ENCODE measurements at places on chromosomes 5 and 9.

- DNase-seq = peak; percentile 75
Measured at GRCh38 chr9:100426530-100427365, at the start of gene MSANTD3. Gene MSANTD3, plus strand, starts transcription at chr9:100427143. Its CDS starts 14,796 bp downstream, at chr9:100441939.

- no peak for DNase-seq
Measured at GRCh38 chr5:133275631-133276030, 223.8 kb downstream of the HSPA4 start.

GRCh38 chr5:159050316-159051143, 49.2 kb downstream of the EBF1 start:
- peak; percentile 89 for DNase-seq

- no peak for DNase-seq
Measured at GRCh38 chr5:43891112-43891511, 288.1 kb downstream of the NNT start.

- peak; percentile 52 for DNase-seq
Measured at GRCh38 chr5:78698191-78698791, 49.7 kb upstream of the LHFPL2 start.

GRCh38 chr9:74953235-74953751, 581 bp upstream of the C9orf40 start:
- DNase-seq = peak; percentile 67

- DNase-seq = no peak
Measured at GRCh38 chr5:82561797-82562196, 283.6 kb upstream of the RPS23 start.

DNA sequence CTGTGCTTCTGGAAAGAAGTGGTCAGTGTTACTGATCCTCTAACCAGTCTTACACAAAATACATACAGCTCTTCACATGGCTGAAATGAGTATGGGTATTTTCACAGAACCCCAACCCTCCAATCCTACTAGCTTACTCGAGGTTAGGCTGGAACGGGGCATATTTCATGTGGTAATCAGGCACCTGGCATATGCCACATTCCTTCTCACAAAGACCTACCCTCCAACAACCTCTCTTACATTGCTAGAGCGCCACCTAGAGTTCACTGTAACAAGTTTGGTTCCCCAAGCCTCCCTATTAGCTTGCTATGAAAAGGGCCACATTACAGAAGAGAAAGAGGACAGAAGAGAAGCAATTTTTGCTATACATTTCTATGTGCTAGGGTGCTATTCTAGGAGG, 597.3 kb downstream of the PRELID2 start:
- DNase-seq = peak; percentile 6

DNA sequence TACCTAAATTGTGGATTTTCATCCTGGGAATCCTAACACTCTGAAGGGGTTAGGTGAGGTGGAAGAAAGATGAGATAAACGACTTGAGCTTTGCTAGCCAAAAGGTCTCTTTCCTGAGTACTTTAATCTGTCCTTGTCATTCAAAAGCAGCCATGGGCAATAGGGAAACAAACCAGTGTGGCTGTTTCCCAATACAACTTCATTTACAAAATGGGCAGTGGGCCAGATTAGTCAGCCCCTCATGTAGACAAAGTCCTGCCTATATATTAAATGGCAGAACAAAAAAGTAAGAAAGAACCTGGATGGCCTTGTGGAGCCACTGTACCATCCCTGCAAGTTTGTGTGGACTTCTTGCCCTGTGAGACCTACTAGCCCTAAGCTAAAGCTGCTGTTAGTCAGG, 51.0 kb upstream of the NFIL3 start:
- peak; percentile 27 for DNase-seq

GRCh38 chr5:73793911-73794310, 167.9 kb downstream of the ARHGEF28 start:
- no peak for DNase-seq

- peak; percentile 5 for DNase-seq
Measured at GRCh38 chr5:52007230-52007858, 624.1 kb downstream of the ISL1 start.

- DNase-seq = no peak
Measured at GRCh38 chr9:17750269-17750668, 171.4 kb downstream of the SH3GL2 start.

GRCh38 chr5:91306497-91306896, 76.6 kb downstream of the ARRDC3 start:
- DNase-seq = no peak

GRCh38 chr5:57839025-57839424, 356.4 kb upstream of the ACTBL2 start:
- no peak for DNase-seq

DNA sequence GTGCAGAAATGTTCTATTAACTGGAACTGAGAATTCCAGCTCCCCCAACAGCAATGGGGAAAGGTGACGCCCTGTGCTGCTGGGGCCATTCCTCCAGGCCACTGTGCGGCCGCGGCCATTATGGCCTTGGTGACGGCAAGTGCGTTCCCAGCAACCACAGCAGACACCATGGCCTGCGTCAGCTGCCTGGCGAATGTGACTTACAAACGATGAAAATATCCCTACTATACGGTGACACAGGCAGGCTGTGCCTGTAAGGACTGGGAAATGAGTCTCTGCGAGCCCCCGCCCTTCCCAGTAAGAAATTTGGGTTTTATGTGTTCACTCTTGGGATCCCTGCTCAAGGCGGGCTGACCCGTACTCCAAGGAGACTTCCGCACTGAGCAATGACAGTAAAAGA, 20.6 kb downstream of the CLPTM1L start:
- DNase-seq = no peak

DNA sequence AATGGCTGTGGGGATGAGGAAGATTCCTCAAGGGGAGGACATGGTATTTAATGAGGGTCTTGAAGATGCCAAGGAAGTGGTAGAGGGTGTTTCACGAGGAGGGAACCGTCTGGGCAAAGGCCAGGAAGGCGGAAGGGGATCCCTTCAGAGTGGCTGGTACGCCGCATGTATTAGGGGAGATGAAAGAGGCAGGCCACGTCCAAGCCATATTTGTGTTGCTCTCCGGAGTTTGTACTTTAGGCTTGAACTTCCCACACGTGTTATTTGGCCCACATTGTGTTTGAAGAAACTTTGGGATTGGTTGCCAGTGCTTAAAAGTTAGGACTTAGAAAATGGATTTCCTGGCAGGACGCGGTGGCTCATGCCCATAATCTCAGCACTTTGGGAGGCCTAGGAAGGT, 1.2 kb downstream of the FXN start:
- no peak for DNase-seq

GRCh38 chr9:109771087-109771486, 8.9 kb upstream of the PALM2AKAP2 start:
- DNase-seq = peak; percentile 99

- peak; percentile 56 for DNase-seq
Measured at GRCh38 chr5:116442095-116442534, 132.5 kb downstream of the SEMA6A start.

GRCh38 chr5:109829331-109829730, 139.6 kb downstream of the MAN2A1 start:
- DNase-seq = no peak

- DNase-seq = no peak
Measured at GRCh38 chr9:68731857-68732256, 26.8 kb downstream of the PIP5K1B start.

DNA sequence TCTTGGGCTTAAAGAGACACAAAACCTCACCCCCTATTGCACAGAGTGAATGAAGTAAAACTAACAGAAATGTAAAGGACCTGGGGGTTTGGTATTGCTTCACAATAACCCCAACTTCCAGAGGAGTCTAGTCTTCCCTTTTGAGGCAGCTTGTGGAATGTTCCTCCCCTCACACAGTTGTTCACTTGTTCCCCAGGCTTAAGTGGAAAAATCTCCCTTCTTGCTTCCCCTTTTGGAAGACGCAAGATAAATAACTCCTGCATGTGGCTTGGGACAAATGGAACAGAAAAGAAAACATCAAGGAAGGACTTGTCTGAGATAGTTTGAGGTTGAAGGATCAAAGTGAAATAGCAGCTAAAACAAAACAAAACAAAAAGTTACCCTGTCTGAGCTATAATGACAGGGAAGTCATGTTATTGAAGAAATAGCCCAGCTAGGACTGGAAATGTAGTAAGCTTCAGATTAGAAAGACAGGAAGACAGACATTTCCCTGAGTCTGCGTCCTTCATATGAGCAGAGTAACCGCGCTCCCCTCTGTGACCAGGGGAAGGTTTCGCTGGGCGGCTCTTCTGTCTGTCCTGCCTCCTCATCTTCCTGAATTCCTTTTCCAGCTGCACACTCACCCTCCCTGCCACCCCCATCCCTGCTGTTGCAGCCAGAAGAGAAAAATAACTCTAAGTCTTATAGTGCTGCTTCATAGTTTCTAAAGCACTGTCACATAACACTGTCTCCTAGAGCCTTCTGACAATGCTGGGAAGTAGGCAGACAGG, 8.8 kb downstream of the SPARC start:
- DNase-seq = peak; percentile 66

- no peak for DNase-seq
Measured at GRCh38 chr9:118028225-118028624, 324.0 kb downstream of the TLR4 start.

GRCh38 chr9:113931777-113932176, 55.7 kb downstream of the ZNF618 start:
- no peak for DNase-seq

- DNase-seq = no peak
Measured at GRCh38 chr5:88407341-88407740, 138.7 kb upstream of the TMEM161B start.

- DNase-seq = no peak
Measured at GRCh38 chr5:80382488-80382887, 25.4 kb upstream of the ZFYVE16 start.

DNA sequence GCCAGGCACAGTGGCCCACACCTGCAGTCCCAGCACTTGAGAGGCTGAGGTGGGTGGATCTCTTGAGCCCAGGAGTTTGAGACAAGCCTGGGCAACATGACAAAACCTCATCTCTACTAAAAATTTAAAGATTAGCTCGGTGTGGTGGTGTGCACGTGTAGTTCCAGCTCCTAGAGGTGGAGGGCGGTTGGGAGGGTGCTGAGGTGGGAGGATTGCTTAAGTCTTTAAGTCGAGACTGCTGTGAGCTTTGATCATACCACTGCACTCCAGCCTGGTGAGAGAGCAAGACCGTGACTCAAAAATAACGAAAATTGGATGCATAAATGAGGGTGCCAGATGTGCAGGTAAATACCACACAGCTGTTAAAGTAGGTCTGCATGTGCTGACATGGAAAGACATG, 39.3 kb upstream of the TDRD7 start:
- DNase-seq = no peak

DNA sequence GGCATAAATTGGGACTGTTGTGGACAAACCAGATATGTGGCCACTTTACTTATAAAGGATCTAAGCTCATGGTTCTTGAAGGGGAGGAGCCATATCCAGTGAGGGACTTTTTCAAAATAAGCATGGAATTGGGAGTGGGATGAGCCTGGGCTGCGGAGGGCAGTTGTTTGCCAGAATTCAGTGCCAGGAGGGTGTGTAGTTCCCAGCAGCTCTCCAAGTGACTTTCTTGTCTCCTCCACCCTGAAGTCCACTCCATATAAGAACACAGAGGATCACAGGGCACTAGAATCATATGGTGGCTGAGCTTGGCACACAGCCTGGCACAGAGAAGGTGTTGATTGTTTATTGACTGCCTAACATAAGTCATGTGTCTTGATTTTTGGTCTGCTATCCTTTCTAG, 121.1 kb downstream of the CAVIN4 start:
- no peak for DNase-seq

DNA sequence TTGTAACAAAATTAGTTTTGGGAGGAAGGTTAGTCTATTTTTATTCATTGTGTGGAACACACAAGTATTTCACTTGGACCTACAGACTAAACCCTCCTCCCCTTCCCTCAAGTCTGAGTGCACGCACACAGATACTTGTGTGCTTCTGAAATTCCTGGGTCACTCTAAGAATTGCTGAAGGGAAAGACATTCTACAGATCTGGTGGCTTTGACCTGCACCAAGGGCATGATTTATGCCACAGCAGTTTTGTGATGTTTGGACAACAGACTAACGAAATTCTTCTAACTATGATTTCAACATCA, 150.5 kb downstream of the ARL15 start:
- peak; percentile 25 for DNase-seq

All from fibroblast of skin of right quadriceps (primary cell).